ENCODE measurements at places on chromosomes 4 and X.
A peak's percentile ranks its signal among the peaks of the same experiment; 100 is the strongest.

DNA sequence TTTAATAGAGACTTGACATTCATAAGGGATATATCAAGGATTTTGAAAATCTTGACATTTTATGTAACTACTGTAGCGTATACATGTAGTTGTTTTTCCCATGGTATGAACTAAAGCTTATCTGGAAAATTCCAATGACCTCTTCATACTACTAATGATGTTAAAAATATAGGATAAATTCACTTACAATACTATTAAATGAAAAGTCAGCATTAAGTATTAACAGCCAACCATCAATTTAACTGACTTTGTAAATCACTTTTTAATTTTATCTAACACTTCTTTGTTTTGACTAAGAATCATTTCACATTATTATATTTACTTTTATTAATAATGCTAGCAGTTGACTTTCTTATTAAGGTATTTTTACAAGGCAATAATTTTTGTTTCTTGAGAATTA lies 34.2 kb downstream of the DCK start:
- no peak for DNase-seq

DNA sequence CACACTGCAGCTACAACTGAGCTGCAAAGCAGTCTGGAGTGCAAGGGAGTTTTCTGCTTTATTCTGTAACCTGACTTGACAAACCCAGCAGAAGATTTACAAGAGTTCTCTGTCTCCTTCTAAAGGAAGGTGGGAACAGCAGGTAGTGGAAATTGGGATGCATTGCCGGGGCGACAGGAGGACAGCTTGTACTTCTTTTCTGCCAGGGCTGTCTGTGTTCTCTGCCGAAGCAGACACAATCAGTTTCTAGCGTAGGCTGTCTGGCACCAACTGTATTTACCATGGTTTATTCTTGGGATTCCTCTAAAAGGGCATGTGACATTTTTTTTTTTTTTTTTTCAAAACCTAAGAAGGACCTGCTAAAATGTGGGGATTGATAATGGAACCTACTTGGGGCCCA lies 190.8 kb upstream of the GK2 start:
- DNase-seq = no peak

GRCh38 chr4:69793732-69794131 lies 33.3 kb upstream of the SULT1B1 start:
- no peak for DNase-seq

DNA sequence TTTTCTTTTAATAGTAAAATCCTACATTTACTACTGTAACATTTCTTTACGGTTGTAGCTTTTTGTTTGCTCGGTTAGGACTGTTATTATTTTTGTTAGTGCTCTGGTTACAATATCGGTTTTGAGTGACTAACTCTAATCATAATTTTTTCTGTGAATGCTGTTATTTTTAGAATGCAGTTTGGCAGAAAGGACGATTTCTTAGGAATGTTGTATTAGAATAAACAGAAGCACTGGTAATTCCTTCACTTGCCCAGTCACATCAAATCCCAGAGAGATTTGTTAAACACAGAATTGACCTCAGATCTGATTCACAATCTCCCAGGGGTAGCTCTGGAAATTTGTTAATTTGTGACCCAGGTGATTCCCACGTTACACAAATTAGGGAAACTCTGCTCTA lies 21.7 kb downstream of the DDIT4L start:
- no peak for DNase-seq

GRCh38 chrX:148784856-148785255 lies 284.4 kb downstream of the AFF2 start:
- no peak for DNase-seq

- DNase-seq = no peak
Observed at GRCh38 chr4:161856711-161857326, 307.0 kb downstream of the FSTL5 start.

DNA sequence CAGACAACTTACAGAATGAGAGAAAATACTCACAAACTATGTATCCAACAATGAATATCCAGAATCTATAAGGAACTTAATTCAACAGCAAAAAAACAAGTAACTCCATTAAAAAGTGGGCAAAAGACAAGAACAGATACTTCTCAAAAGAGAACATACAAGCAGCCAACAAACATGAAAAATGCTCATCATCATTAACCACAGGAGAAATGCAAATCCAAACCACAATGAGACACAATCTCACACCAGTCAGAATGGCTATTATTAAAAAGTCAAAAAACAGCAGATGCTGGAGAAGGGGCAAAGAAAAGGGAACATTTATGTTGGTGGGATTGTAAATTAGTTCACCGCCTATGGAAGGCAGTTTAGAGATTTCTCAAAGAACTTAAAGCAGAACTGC lies 150.3 kb downstream of the FGF16 start:
- no peak for DNase-seq

DNA sequence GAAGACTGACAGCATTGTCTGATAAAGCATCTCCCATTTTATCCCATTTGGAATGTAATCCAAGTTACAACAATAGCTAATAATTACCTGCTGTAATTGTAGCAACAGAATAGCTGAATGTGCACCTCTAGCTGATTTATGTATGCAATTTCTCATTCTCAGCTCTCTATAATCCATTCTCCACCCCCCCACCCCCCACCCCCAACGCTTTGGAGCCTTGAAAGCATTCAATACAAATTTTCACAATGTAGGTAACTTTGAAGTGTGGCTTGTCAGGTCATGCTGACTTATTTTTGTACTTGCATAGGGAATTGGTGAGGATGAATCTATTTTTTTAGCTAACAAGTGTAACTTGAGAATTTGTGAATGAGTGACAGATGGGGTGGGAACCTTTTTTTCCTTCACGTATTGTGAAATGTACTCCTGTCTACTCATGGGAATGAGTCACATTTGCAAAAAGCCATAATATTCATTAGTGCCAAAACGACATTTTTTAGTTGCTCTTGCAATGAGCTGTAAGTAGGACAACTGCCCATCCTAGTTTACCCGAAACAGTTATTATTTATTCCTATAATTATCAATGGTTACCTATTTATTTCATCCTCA lies 159.3 kb downstream of the PALLD start:
- DNase-seq = no peak

- peak; percentile 41 for DNase-seq
Observed at GRCh38 chrX:48720577-48721250, 24.2 kb downstream of the SUV39H1 start.

DNA sequence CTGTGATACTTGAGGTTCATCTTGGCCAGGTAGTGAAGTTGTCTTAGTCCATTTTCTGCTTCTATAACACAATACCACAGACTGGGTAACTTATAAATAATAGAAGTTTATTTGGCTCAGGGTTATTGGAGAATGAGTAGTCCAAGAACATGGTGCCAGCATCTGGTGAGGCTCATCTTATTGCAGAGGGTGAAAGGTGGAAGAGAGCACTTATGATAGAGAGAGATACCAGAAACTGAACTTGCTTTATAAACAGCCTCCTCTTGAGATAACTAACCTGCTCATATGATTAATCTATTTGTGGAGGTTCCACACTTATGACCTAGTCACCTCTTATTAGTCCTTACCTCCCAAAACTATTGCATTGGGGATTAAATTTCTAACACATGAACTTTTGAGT lies 1.6 kb downstream of the C4orf51 start:
- no peak for DNase-seq

DNA sequence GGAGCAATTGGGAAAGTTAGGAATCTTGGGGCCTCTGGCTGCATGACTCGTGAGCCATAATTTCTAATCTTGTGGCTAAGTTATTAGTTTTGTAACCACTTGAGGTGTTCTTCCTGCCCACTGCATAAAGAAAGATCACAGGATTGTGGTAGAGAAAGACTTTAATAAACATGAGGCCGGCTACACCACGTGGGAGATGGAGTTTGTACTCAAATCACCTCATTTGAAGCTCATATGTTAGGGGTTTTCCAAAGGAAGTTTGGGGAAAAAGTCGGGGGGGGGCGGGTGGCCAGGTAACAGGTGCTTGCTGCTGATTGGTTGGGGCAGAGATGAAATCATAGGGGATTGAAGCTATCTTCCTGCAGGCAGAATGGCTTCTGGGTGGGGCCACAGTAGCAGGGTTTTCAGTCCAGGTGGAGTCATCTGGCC lies 287.8 kb downstream of the ZNF674 start:
- peak; percentile 24 for DNase-seq
